Stimulated activated CD8-positive, alpha-beta memory T cell treated with anti-CD3 and anti-CD28 coated beads, Interleukin-4, amount 100 ng/mL, for 4 hours (primary cell): ENCODE measurements at places on chromosomes 1 and 21.

- DNase-seq = peak; percentile 13
Measured at GRCh38 chr21:32538147-32538792, 47.1 kb downstream of the TCP10L start.

- no peak for DNase-seq
Measured at GRCh38 chr21:28776251-28776650, 216.4 kb downstream of the LTN1 start.

GRCh38 chr1:97919585-97920261, 1.1 kb downstream of the DPYD start:
- no peak for DNase-seq

GRCh38 chr1:83554174-83554573, 444.8 kb downstream of the TTLL7 start:
- DNase-seq = no peak

- no peak for DNase-seq
Measured at GRCh38 chr1:185787238-185787637, 53.0 kb downstream of the HMCN1 start.
